A172 (cell line): ENCODE measurements at places on chromosomes 3 and 15. TPM values are rescaled to one million over a fixed set of nuclear protein-coding genes. Genes with fewer than 3 reads are reported as not detected.

DNA sequence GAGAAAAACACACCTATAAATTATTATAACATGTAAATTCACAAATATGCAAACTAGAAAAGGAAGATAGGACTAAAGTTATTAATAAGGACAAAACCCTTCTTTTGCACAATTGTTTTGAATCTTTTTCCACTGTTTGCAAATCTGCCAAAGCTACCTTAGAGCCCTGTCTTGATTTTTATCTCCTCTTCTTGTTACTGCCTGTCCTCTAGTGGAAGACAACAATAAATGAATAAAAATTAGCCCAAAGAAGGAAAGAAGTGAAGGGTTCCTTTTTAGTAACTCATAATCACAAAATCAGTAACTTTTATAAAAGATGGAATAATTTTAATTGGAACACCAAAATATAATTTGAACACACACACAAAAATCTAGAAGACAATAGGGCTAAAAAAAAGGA is 2.7 kb downstream of the CD200R1 start:
- DNase-seq = no peak

GRCh38 chr15:49751751-49752150 is 130.9 kb downstream of the DTWD1 start:
- DNase-seq = no peak

DNA sequence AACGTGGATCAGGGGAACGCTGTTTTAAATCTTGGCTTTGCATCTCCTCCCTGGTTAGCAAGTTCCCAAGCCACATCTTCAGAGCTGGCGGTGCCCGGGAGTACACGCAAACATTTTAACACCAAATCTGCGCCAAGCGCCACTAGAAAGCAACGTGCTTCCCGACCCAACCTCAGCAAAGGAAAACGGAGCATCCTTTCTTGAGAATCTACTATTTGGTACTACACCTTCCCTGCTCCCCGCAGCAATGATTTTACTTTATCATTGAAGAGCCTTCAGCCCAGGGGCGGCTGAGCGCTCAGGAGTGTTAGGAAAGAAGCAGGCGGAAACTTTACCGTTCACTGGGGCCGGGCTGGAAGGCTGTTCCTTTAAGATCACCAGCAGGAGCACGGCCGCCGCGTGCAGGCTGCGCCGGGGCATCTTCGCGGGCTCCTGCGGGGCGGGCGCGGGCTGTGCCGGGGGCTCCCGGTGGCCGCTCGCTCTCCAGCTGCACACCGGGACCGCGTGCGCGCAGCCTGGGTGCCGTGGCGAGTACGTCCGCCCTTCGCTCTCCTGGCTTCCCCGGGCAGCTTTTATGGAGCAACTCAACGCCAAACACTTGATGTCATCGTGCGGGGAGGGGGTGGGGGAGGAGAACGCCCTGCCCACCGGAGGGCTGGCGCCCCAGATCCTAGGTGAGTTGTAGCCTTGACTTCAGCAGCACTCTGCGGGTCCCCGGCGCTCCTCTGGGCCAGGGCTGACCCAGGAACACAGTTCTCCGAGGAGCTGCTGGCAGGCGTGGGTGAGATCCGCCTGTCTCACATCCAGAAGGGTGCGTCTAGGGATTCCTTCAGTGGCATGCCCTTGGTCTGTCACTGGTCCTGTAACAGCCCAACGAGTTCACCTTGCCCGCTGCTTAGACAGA is at the start of gene CA12:
CA12 (minus strand) TSS at position 546 of the 904 bp plus-strand sequence; CDS start at position 420, 126 bp downstream.
- DNase-seq = no peak

GRCh38 chr3:187520027-187520945 is 149.9 kb downstream of the SST start:
- peak; percentile 42 for DNase-seq

GRCh38 chr15:44536302-44536961 is 515 bp upstream of the EIF3J start:
- DNase-seq = peak; percentile 89

DNA sequence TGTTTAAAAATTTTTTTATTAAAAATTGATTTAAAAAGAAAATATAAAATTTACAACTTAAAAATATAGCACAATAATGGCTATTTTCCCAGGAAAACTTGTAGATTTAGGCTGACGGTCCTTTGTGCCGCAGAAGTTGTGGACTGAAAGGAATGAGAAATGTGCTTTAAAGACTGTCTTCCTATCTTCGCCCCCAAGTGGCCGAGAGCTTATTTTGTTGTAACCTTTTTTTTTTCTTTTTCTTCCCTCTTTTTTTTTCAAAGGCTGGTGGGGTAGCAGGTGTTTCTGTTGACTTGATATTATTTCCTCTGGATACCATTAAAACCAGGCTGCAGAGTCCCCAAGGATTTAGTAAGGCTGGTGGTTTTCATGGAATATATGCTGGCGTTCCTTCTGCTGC is 15.5 kb downstream of the SLC25A26 start:
- no peak for DNase-seq

DNA sequence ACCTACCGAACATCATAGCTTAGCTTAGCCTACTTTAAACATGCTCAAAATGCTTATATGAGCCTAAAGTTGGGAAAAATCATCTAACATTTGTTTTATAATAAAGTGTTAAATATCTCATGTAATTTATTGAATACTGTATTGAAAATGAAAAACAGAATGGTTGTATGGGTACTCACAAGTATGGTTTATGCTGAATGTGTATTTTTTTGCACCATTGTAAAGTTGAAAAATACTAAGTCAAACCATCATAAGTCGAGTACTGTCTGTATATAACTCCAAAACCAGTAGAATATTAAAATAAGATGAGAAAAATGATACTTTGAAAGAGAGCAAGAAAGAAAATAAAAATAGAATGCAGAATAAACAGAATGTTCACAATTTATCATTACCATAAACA is 115.7 kb downstream of the ZNF280D start:
- DNase-seq = no peak

DNA sequence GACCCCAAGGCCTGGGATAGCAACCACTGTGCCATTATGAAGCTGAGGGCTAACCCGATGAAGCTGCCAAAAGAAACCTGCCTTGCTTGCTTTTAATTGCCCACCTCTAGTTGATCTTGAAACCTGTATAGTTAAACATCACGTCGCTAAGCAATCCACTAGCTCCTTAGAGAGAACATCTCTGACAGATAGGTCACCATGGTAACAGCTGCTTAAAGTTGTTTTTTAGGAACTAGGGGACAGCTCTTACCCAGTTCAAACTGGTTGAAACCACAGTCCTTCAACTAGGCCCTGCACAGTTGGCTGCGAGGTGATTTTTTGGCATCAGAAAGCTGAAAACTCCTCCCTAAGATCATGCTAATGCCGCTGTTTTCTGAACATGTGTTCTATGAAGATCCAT is 135.7 kb downstream of the EBLN2 start:
- DNase-seq = no peak

DNA sequence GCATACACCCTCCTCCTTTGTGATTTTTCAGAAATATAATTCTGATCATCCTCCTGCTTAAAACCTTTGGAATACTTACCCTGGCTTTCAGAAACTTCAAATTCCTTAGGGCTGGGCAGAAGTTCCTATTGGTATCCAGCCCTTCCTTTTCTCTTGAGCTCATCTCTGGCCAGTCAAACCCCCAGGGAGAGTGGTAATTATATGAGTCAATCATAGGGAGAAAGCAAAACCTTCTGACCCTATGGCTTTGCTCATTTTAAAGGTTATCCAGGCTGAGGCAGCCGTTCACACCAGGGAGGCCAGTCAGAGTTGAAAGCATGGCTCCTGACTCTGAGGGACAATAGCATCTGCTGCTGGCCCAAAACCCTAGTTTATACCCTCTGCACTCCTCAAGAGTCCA is 23.9 kb upstream of the CTNNB1 start:
- DNase-seq = no peak

GRCh38 chr3:69364354-69364753 is 21.5 kb downstream of the FRMD4B start:
- peak; percentile 40 for DNase-seq

GRCh38 chr3:130081351-130081881 is at the start of gene ALG1L2:
Gene ALG1L2 (plus strand): TSS chr3:130081831. CDS start chr3:130082017, 186 bp downstream.
- DNase-seq = no peak

- no peak for DNase-seq
Observed at GRCh38 chr3:38232701-38233100, 32.9 kb upstream of the SLC22A13 start.

- DNase-seq = no peak
Observed at GRCh38 chr15:90929246-90930019, 2.9 kb downstream of the HDDC3 start.

- peak; percentile 76 for DNase-seq
Observed at GRCh38 chr3:155382396-155383042, 89.0 kb upstream of the STRIT1 start.

- peak; percentile 44 for DNase-seq
Observed at GRCh38 chr3:172285844-172286243, 162.4 kb downstream of the GHSR start.

DNA sequence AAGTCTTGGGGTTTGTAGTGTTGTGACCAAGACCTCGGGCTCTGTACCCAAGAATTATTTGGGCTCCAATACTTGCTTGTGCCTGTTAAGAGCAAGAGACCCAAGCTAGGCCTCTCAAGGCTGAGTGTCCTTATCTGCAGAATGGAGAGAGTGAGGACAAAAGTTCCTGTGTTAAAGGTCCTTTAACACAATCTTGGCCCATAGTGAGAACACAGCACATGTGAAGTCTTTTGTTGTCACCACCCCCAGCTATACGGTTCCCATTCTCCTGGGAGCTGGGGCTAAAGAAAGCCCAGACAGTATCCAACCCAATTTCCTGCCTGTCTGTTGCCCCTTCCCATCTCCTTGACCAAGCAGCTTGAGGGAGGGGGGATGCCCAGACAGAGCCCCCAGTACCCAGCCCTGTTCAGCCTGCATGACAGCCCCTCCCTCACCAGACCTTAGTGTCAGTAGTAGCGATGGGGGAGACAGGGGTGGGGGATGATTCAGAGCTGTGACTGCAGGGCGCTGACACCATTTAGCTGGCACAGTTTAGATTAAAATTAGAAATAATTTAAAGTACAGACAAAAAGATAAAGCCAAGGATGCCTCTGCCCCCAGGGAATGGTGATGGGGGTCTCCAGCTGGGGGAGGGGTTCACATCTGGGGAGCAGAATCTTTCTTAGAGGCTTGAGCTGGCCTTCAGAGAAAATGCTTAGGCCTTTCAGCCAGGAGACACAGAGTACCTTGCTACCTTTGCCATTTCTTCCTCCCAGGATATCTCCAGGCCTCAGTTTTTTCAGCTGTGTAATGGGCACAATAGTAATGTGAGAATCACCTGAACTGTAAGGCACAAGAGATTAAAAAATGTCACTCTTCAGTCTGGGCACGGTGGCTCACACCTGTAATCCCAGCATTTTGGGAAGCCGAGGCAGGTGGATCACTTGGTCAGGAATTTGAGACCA is 2.7 kb downstream of the PRKCD start:
- no peak for DNase-seq

GRCh38 chr3:169390271-169390670 is 273.2 kb downstream of the MECOM start:
- DNase-seq = peak; percentile 32

- no peak for DNase-seq
Observed at GRCh38 chr3:188567478-188568195, 413.7 kb downstream of the LPP start.

DNA sequence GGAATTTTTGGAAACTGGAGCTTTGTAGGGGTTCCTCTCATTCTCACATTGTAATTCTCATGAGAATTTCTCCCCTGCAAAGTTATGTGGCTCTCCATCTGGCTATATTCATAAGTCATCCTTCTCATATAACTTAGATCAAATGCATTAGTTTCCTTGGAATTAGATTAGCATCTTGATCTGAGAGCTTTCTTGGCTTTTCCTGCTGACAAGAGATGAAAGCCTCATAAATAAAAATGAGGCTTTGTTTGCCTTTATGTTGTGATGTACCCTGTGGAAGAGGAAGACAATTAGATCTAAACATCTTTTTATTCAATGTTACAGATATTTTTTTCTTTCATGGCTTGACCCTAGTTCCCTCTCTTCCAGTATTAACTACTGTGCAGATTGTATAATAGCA is 165.4 kb upstream of the ZPLD1 start:
- no peak for DNase-seq

DNA sequence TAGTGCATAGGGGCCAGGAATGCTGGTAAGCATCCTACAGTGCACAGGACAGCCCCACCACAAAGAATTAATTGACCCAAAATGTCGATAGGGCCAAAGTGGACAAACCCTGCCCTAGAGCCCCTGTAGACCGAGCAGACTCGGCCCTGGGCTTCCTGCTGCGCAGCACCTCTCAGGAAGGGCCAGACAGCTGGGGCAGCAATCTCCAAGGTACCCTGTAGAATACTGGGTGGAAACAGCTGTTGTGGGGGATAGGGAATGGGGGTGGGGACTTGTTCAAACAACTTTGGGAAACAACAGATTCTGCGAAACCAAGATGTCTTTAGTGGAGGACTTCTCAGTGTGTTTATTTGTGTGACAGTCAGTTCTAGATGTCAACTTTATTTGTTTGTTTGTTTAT is 67.1 kb downstream of the MRPL46 start:
- DNase-seq = no peak

GRCh38 chr15:70309716-70310115 is 212.0 kb upstream of the TLE3 start:
- no peak for DNase-seq

GRCh38 chr3:32474201-32474600 is 28.5 kb downstream of the CMTM6 start:
- no peak for DNase-seq

DNA sequence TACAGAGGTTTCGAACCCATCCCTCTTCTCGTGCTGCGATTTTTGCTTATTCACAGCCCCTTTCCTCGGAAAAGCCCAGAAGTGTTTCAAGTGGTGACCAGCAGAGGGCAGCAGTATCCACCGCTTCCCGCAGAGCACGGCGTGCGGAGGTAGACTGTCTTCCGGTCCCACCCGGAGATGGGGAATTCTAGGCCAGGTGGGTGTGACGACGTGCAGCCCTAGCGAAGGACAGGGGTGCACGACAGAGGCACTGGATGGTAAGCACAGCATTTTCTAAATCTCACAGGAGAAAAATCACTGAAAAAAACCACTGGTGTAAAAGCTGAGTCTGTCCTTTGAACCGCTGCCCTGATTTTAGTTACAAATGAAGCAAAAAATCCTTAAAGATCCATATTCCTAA is 7.4 kb upstream of the PSMD6 start:
- DNase-seq = peak; percentile 67

IL5RA gene
- not detected in 2 replicates for total RNA-seq

LRRC15 gene
- total RNA-seq = 33.3 and 47.7 TPM in 2 replicates

LRRN1 gene
- total RNA-seq = 2.1 and 7.7 TPM in 2 replicates

CCR5 gene
- not detected in 2 replicates for total RNA-seq

SQOR gene
- 19.0 and 21.7 TPM in 2 replicates for total RNA-seq

TMEM212 gene
- not detected in 2 replicates for total RNA-seq

ARPP21 gene
- not detected in 2 replicates for total RNA-seq

VIPR1 gene
- total RNA-seq = not detected in 2 replicates
